ENCODE measurements at places on chromosomes 13 and 19.

GRCh38 chr19:19429361-19429760 lies 23.9 kb downstream of the GATAD2A start:
- peaks cover 7% of the 10 kb centered on the region for H3K36me3 ChIP-seq
- H3K27me3 ChIP-seq: no peaks in the 10 kb centered on the region
- peaks cover 39% of the 10 kb centered on the region for H3K4me1 ChIP-seq
- H3K27ac ChIP-seq: no peak overlapping the region
- H3K4me3 ChIP-seq: no peak overlapping the region

GRCh38 chr13:113811081-113811928 lies 52.3 kb downstream of the TMEM255B start:
- no peaks in the 10 kb centered on the region for H3K4me1 ChIP-seq
- DNase-seq: no peak
- no peaks in the 10 kb centered on the region for H3K36me3 ChIP-seq
- H3K27ac ChIP-seq: no peak overlapping the region

DNA sequence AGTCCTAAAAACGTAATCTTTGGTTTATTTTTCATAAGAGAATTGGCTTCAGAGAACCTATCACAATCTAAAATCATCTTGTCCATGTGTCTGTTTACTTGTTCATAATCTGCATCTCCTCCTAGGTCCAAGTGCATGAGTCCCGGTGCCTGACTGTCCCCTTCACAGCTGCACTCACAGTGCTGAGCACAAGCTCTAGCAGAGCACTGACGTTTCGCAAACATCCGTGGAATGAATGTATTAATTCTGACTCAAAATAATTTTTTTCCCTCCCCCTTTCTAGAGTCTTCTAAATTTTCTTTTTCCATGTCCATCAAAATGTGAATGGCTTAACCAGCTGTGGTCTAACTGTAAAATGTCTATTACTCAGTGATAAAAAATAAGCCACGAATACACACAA lies 245.5 kb upstream of the TSHZ3 start:
- no peak overlapping the region for H3K4me3 ChIP-seq
- no peaks in the 10 kb centered on the region for H3K4me1 ChIP-seq
- H3K36me3 ChIP-seq: no peaks in the 10 kb centered on the region
- H3K27me3 ChIP-seq: peaks cover 21% of the 10 kb centered on the region

GRCh38 chr13:40640845-40641458 lies 25.5 kb downstream of the FOXO1 start:
- no peaks in the 10 kb centered on the region for H3K27me3 ChIP-seq
- peaks cover 6% of the 10 kb centered on the region for H3K36me3 ChIP-seq
- H3K4me1 ChIP-seq: peaks cover 32% of the 10 kb centered on the region

DNA sequence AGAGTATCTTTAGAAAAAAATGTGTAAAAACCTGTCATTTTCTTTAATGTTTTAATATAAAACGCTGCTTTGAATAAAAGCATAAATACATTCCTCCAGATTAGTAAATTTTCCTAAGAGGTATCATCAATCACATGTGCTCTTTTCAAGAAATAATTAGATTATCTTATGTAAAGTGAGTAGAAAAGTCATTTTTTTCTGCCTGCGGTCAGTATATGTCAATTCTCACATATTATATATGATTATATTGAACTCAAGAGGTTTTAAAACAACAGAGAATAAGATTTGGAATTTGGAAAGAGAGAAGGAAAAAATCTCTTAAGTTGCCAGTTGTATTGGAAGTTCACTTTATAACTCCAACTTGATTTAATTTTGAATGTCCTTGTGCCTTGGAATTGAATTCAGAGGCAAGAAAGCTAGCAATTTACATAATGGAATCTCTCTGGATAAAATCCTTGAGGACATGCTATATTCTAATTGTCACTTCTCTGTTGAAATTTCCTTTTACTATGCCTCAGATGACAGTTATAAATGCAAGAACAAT lies 740.1 kb upstream of the SPRY2 start:
- H3K4me1 ChIP-seq: no peaks in the 10 kb centered on the region
- no peaks in the 10 kb centered on the region for H3K36me3 ChIP-seq
- H3K27me3 ChIP-seq: no peaks in the 10 kb centered on the region
- no peak overlapping the region for H3K27ac ChIP-seq

DNA sequence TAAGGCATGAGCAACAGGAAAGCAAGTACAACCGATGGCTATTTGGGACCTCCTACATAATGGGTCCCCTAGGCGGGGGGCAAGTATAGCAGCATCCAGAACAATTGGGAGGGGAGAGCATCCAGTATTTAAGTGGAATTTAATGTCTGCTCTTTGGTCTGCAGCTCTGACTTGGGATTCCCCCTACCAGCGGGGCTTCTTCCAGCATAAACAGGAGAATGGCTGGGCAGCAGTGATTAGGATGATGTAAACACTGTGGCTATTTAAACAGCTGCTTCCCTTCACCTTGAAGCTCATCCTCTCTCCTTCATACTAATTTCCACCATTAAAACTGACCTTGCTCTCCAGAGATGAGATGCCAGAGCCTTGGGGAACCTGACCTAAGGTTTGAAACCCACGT lies 73.9 kb upstream of the OXGR1 start:
- peaks cover 22% of the 10 kb centered on the region for H3K4me1 ChIP-seq
- no peaks in the 10 kb centered on the region for H3K36me3 ChIP-seq
- no peak for DNase-seq
- H3K4me3 ChIP-seq: no peak overlapping the region

Data from type B pancreatic cell (in vitro differentiated cells).